Mucosa of gallbladder (tissue), 1 donor: ENCODE measurements at places on chromosomes 1 and 21. TPM values are rescaled to one million over a fixed set of nuclear protein-coding genes. Genes with fewer than 3 reads are reported as not detected.

XPR1 gene
- 32.6 TPM for total RNA-seq

SLX9 gene
- 34.6 TPM for total RNA-seq

EPHB2 gene
- total RNA-seq = 3.7 TPM

OR2L2 gene
- total RNA-seq = 0.06 TPM

VSIG8 gene
- not detected for total RNA-seq

LCE1C gene
- total RNA-seq = not detected

DUSP10 gene
- 9.2 TPM for total RNA-seq

MTARC2 gene
- total RNA-seq = 78.0 TPM

MFSD2A gene
- total RNA-seq = 3.3 TPM

DNAH14 gene
- total RNA-seq = 13.3 TPM

CCDC17 gene
- 2.8 TPM for total RNA-seq

SEMA4A gene
- total RNA-seq = 24.4 TPM

IGSF3 gene
- 21.6 TPM for total RNA-seq

PODN gene
- 250 TPM for total RNA-seq

C1orf53 gene
- 6.4 TPM for total RNA-seq

AMY2B gene
- 14.6 TPM for total RNA-seq

LEFTY2 gene
- 0.23 TPM for total RNA-seq

DNA sequence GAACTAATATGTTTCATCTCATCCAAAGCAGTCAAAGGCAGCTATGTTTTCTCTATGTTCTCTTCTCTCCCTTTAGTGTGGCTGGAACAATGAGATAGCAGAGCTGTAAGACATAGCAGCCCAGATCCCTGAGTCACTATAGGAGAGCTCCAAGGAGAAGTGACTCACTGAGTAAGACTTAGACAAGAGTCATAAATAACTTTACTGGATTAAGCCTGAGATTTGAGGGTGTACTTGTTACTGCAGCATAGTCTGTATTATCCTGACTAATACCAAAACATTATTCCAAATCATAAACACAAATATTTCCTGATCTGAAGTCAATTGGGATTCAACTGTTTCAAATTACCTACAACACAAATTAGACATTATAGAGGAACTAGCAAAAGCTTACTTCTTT lies 3.9 kb downstream of the KRTAP19-8 start:
- DNase-seq = no peak

DNA sequence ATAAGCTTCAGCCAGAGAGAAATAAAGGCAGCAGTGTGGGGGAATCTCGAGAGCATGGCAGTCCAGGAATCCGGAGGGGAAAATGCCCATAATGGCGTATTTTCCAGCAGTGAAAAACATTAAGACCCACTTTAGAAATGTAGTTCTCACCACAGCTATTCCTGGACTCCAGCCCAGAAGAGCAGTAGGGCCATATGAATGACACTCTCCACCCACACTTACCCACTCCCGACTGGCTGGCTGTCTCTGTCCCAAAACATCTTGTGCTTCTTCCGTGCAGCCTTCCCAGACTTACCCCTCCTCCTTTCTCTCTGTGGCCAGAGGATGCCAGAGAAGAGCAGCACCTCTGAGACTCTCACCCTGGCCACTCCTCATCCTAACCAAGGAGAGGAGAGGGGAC lies 56.4 kb downstream of the TRABD2B start:
- no peak for DNase-seq

DNA sequence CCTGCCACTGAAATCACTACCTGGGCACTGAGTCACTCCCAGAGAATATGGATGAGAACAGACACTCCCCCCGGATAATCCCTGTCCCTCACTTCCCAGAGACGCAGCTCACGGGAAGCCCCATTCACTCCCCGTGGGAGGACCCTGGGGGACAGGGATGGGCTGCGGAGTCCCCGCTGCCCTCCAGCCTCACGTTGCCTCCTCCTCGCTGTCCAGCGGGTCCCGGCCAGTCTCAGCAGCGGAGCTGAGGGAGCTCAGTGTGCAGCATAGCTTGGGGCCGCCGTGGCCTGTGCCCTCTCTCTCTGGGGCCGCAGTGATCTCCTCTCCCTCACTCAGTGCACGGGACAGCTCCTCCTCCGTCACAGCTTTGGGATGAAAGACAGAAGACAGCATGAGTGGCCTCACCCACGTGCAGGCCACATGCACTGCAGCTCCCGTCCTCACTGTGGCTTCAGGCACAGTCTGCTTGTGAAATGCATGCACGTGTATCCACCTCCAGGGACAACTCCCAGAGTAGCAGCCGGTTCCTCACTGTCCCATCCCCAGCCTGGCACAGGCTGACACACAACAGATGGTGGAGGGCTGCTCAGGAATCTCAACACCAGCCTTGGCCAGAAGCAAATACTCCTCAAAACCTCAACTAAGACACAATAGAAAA lies 7.4 kb downstream of the CFAP410 start:
- DNase-seq = no peak

DNA sequence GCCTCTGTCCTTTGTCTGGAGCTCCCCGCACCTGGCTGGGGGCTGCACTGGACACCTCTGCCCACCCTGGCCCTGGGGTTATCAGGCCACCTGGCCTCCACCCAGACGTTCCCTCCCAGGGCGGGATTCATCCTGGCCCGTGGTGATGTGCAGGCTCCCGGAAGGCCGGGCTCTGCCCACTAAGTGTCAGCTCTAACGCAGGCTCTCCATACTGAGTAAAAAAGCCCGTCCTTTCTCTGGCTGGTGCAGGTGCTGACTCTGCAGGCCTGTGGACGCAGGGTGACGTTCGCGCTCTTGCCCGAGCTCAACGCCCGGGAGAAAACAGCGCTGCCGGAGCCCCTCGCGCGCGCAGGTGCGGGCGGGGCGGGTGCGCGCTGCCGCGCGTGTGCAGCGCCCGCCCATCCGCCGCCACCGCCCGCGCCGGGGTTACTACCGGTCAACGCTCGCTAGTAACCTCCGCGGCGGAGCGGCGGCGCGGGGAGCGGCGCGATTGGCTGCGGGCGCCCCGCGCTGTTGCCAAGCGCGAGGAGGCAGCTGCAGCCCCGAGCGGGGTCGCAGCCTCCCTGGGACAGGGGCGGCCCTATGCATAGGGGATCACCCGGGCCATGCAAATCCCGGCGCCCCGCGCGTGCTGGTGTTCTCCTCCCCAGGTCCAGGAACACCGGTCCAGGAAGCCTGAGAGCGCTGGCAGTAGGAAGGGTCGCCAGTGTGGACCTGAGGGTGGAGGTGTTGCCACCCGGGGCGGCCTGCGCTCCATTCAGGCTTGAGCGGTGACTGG lies 15.7 kb downstream of the ABCG1 start:
- DNase-seq = peak; percentile 69

DNA sequence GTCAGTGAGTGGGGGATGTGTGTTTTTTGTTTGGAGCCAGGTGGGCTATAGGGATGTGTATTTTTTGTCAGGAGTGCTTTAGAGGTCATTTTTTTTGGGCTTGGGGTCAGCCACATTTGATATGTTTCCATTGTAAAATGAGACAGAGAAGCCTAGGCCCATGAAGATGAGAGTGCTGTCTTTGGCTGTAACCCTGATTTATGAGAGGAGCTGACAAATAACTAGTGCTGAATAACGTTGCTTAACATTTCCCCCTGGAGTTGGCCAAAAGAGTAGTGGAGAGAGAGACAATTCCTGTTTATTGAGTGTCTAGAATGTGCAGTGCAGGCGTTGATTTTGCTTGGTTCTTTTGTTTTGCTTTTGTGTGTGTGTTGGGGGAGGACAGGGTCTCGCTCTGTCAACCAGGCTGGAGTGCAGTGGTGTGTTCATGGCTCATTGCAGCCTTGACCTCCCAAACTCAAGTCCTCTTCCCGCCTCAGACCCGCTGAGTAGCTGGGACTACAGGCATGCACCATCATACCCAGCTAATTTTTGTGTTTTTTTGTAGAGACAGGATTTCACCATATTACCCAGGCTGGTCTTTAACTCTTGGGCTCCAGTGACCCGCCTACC lies 64.7 kb downstream of the S1PR1 start:
- DNase-seq = no peak

DNA sequence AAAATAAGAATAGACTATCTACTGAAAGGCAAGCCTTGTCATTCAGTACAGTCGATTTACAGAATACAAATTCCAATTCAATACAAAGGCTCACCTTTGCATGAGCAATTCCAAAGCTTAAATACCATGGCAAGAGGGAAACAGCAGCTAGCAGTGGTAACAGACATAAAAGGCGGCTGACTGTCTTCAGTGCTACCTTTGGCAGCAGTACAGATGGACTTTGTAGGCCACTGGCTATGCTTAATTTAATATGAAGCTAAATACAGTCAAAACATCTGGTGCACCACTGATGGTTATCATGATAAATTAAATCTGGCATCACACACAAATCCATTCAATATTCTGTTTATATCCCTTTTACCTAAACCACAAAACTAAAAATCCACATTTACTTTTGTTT lies 62.4 kb downstream of the RERE start:
- DNase-seq = peak; percentile 20

GRCh38 chr1:4671828-4672227 lies 17.4 kb downstream of the AJAP1 start:
- no peak for DNase-seq

GRCh38 chr1:169461390-169462000 lies 24.2 kb downstream of the SLC19A2 start:
- no peak for DNase-seq

- peak; percentile 42 for DNase-seq
Observed at GRCh38 chr21:16279731-16280581, 550.2 kb downstream of the USP25 start.

DNA sequence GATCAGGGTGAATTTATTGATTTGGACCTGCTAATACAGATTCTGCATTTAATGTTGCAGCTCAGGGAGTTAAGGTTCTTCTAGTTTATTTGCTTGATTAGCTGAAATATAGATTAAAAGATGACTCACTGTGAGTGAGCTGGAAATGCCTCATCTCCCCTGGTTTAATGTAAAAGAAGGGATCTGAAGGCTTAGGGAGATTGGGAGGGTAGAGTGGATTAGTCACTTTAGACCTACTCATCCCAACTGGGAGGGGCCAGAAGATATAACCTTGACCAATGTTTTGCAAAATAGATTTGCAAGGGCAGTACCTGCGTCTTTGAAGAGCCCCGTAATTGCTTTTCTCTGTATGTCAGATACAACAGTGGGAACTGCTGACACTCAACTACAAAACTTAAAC lies 922.8 kb upstream of the ADGRL4 start:
- DNase-seq = no peak

DNA sequence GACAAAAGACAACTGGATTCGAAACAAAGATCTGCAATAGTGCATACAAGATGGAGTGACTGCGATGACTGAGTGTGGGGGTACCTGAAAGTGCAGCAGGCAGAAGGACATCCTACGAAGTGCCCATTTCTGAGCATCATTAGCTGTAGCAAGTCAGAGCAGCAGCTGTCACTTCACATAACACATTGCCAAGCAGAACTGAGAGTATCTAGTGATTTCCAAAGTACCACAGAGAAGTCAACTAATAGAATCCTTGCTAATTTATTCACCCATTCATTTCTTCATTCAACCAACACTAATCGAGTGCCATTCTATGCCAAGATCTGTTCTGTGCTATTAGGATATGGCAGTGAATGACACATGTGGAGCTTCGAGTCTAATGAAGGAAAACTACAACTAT lies 31.6 kb upstream of the CAMSAP2 start:
- DNase-seq = no peak

GRCh38 chr1:32761936-32762335 lies 55.2 kb downstream of the YARS1 start:
- DNase-seq = no peak

GRCh38 chr1:21244154-21244553 lies 46.1 kb downstream of the ECE1 start:
- DNase-seq = no peak

DNA sequence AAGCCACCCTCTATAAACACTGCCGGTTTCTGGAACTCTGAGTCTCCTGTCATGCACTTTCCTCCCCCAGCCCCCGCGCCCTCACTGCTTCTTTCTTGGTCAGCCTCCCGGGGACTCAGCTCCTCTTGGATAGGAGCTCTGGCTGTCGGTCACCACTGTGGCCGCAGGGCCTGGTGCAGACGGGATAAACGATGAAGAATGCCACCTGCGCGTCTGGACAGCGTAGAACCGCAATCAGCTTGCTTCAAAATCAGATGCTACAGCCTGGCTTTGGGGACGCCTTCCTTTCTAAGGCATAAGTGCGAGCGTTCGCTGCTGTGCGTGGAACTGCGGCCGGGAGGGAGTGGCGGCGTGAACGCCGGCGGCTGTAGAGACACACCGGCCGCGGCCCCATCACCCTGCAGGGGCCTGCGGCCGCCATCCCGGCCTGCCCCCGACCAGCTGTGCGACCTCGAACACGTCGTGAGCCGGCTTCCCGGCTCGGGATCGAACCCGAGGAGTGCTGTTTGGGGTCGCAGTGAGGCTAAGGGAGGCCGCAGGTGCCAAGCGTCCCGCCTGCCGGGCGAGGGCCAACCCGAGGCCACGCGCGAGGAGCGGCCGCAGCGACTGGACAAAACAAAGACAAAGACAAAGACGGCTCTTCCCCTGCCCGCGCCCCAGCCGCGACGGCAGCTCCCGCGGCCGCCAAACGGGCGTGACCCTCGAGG lies 688 bp downstream of the PTTG1IP start:
- no peak for DNase-seq

GRCh38 chr1:41678111-41678878 lies 193.8 kb upstream of the EDN2 start:
- peak; percentile 40 for DNase-seq

DNA sequence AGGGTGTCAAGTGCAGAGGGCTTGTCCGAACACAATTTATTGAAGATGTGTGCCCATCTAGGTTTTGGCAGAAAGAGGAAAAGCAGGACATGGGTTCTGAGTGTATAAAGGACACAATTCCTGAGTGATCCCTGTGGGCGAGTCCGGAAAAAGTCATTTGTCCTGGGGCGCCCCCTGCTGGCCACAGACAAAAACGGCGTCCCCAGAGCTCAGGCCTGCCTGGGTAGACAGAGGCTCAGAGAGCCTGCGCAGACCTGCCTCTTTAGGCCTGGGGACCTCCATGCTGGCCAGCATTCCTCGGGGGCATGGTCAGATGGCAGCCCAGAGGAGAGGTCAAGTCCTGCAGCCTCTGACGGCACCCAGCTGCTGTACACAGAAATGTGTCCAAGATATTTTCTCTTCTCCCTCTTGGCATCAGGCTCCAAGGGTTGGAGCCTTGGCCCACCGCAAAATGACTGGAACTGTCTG lies 65.5 kb upstream of the LRP8 start:
- peak; percentile 86 for DNase-seq

DNA sequence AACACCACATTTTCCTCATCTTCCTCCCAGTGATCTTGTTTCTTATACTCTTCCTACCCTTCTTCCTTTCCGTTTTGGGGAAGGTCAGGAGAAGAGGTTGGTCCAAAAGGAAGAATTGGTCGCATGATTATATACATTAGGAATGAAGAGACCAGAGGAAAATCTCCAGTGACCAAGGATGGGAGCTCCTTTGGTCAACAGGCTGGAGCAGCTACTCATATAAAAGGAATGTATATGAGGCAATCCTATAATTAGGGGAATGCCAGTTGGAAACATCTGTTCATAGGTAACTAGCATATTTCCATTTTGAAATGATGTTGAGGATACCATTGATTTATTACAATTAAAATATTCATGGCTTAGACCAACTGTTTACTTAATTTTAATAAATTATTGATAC lies 114.5 kb downstream of the LRRC40 start:
- no peak for DNase-seq

- DNase-seq = no peak
Observed at GRCh38 chr1:201468501-201468843, 516 bp downstream of the PHLDA3 start.
